ENCODE measurements at places on chromosomes 7 and 10.

DNA sequence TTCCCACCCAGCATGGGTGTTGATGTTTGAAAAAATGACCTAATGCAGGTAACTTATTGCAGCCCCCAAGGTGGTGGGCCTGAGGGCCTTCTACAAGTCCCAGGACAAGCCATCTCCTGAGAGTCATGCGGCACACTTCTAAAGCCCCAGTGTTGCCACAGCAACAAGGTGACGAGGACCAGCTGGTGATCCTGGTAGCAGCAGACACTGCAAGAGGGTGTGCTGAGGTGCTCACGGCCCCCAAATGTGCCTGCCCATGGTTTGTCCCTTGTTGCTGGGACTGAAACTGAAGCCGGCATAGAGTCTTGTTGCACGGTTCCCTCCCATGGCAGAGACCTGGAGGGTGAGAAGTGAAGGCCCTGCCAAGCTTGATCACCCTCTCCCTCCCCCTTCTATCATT, 333.2 kb upstream of the MGMT start:
- DNase-seq, result no peak

DNA sequence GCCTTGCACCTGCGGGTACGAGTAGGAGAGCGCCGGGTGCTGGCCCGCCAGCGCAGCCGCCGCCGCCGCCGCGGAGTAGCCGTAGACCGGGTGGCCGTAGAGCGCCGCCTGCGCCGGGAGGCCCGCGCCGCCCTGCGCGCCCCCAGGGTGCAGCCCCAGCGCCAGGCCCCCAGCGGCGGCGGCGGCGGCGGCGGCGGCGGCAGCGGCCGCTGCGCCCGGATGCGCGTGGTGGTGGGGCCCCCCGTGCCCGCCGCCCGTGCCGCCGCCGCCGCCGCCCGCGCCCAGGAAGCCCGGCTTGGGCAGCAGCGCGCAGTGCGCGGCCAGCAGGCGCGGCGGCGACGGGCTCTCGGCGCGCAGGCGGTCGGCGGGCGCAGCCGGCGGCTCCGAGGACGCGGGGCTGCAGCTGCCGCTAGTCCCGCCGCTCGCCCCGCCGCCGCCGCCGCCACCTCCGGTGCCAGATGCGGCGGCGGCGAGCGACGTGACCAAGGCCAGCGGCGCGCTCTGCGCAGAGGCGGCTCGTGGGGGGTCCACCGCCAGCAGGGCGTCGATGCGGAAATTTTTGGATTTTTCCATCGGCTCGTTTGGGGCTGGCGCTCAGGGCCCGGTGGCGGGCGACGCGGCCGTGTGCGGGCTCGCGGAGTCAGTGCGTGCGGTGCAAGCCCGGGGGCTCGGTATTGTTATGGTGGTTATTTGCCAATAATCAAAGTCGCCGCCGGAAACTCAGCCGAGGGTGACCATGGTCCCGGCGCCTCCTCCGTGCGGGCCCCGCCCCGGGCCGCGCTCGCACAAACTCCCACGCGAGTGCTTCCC, 480 bp downstream of the MNX1 start:
- DNase-seq, result no peak

DNA sequence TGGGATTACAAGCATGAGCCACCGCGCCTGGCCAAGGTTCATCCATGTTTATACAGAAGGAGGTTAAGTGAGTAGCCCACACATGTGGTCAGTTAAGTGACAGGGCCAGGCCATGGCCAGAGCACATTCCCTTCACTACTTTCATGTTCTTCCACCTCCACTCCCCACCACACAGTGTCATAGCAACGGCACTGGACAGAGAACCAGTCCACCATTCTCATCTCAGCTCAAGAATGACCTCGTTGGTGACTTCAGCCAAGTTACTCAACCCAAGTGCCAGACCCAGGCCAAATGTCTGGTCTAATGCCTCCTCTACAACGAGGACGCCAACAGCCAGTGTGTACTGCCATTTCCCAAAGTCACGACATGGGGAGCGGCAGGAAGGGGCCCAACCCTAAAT, 62.4 kb downstream of the INHBA start:
- DNase-seq, result no peak

DNA sequence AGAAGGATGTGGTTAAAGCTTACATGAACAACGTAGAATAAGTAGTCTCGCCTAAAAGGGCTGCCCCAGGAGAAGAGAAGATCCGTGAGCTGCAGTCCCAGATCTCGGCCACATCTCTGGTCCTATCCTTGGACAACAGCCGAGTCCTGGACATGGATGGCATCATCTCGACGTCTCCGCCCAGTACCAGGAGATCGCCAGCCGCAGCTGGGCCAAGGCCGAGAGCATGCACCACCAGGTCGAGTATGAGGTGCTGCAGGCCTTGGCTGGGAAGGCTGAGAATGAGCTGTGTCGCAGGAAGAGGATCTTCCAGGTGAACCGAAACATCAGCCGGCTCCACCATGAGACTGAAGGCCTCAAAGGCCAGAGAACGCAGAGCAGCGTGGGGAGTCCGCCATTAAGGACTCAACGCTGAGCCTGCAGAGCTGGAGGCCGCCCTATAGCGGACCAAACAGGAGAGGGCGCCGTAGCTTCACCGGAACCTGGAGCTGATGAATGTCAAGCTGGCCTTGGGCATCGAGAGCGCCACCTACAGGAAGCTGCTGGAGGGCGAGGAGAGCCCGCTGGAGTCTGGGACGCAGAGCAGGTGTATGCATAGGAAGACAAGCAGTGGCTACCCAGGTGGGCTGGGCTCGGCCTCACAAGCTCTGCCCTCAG, 22.2 kb downstream of the LIPK start:
- no peak for DNase-seq

DNA sequence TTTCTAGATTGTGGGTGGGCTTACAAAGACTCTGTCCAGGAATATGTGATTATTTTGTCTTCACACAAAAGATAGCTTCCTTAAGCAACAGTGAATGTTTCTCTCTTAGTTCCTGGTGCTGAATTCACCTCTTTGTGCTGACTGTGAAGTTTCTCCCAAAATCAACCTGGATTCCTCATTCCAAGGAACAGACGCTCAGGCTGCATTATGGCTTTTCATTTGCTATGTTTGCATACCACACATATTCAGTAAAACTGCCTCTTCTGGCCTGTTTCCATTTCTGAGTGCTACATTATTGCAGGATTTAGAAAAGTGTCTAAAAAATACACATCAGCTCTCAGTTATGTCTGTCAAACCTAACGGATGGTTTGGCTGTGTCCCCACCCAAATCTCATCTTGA, 21.5 kb downstream of the MACROH2A2 start:
- no peak for DNase-seq

- no peak for DNase-seq
Measured at GRCh38 chr7:66297579-66297978, 92.4 kb downstream of the TPST1 start.

DNA sequence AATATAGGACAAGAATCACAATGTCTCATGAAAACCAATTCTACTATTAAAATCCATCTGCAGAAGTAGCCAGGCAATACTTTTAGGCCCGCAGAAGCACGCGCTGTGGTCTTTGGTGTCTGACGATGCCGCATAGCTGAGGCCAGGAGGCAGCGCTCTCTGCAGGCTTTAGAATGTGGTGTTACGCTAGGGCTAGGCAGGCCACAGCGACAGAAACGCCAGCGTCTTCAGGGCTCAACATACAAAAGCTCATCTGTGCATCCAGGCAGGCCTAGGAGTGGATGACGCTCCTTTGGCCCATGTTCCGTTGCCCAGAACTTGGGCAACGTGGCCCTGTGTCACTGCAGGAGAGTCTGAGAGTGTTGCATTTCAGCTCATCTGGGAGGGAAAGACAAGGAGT, 601.1 kb upstream of the FOXK1 start:
- no peak for DNase-seq

DNA sequence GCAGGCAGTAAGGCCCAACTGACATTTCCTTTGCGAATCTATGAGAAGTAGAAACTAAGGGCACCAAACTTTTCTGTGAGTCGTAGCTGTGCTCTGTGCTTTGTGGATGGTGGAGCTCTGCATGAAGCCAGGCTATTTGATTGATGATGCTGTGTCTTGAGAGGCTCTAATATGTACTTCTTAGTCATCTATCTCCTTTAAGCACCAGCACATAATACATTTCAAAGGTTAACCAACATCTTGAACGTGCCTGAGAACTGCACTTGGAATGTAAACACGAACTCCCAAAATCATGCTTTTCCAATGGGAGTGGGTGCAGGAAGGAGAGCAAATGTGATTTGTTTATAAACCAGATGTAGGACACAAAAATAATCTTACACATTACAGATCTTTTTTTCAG, 411.6 kb downstream of the PARD3 start:
- no peak for DNase-seq

DNA sequence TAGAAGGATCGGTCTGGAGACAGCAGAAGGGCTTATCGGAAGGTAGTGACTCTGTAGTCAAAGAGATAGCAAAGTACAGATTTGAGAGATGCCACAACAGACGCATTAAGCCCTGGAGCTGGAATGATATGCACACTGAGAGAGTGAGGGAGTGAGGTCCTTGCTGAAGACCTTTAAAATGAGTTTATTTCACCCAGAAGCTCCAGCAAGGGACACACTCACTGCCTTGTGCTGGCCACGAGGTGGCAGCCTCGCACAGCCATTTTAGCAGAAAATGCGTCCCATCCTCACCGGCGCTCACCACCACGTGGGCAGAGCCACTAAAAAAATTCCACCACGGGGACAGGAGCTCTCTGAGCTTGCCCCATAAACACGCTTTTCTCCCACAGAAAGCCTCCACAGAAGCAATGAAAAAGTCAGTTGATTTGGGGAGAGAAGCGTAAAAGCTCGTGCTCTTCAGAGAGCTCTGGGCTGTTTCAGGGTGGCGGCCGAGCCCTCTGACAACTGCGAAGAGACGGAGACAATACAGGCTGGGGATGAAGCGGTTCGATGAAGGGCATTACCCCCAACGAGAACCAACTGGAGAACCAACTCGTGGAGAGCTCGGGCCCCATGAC, 163.0 kb upstream of the KLF14 start:
- peak; percentile 77 for DNase-seq

GRCh38 chr10:34121781-34122622, 693.1 kb downstream of the PARD3 start:
- DNase-seq, result no peak

GRCh38 chr10:25226775-25227682, 52.2 kb downstream of the GPR158 start:
- DNase-seq, result no peak

- DNase-seq, result peak; percentile 41
Measured at GRCh38 chr10:6089334-6090219, 743 bp downstream of the RBM17 start.

GRCh38 chr7:127652333-127653248, 597 bp downstream of the SND1 start:
- no peak for DNase-seq

DNA sequence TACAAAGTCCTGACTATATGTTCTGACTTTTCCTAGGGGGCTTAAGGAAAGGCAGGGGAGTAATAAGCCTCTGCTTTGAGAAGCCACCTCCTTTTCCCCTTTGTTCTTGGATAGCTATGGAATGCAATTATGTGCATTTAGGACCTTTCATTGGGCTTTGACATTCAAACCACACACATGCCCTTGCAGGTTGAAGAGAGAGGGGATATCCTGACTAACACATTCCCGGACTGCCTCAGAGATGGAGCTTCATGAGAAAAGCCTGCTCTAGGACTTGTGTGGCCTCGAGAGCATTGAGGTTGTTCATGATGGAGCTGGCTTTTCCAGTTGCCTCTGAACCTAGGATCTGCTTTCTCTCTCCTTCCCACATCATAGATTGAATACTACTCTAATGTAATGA, 694.5 kb downstream of the LRMDA start:
- no peak for DNase-seq

Measured in left hindlimb (tissue), 1 donor.